ENCODE measurements at places on chromosomes 1 and 21.

DNA sequence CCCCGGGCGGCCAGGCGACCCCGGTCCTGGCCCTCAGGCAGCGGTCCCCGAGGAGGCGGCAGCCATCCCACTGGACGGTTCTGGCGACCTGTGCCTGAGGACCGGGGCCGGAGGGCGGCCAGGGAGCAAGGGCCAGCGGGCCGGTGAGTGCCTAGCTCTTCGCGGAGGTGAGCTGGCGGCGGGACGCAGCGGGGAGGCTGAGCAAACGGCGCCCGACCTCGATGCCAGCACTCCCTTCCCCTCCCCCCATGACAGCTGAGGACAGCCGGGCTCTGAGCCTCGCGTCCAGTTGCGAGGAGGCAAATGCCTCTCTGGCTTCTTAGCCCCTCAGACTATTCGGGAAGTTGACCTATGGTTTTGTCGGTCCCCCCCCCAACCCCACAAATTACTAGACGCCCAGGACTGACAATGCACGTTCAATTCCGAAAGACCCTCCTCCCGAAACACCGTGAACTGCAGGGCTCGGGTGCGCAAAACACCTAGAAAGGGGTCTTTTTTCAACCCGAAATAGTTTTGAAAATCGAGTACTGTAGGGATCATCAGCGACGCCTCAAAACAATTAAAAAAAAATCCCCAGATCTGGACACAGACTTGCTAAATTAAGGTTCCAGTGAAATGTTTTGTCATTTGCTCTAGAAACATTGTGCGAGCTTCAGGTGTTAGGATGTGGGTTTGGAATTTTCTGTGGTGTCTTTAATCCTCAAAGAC, 8.3 kb downstream of the CDKN2C start:
- no peak for DNase-seq

- no peak for DNase-seq
Observed at GRCh38 chr1:216462066-216462775, 39.0 kb upstream of the USH2A start.

- no peak for DNase-seq
Observed at GRCh38 chr1:35461966-35462651, 95.1 kb downstream of the KIAA0319L start.

DNA sequence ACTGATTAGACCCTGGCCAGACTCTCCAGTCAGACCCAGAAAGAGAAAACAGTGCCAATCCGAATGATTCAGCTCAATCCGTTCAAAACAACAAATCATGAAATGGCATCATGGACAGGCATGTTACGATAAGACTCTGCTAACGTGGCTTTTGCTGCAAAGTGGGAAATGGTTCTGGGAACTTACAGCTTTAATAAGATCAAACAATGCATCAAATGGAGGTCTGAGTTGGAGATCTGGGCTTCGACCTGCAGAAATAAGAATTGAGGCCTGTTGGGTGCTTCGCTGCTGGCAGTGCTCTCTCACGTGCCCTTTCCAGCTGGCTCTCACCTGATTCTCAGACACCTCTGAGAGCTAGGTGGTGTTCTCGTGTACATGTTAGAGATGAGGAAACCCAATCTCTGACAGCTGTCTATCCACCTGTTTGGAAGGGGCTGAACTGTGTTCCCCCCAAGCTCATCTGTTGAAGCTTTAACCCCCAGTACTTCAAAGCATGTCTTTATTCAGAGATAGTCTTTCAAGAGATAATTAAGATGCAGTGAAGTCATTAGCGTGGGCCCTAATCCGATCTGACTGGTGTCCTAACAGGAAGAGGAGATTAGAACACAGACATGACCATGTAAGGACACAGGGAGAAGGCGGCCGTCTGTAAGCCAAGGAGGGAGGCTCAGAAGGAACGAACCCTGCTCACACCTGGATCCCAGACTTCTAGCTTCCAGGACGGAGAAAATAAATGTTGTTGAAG, 45.5 kb upstream of the ETS2 start:
- no peak for DNase-seq

GRCh38 chr1:26740023-26740634, 44.3 kb downstream of the ARID1A start:
- no peak for DNase-seq

DNA sequence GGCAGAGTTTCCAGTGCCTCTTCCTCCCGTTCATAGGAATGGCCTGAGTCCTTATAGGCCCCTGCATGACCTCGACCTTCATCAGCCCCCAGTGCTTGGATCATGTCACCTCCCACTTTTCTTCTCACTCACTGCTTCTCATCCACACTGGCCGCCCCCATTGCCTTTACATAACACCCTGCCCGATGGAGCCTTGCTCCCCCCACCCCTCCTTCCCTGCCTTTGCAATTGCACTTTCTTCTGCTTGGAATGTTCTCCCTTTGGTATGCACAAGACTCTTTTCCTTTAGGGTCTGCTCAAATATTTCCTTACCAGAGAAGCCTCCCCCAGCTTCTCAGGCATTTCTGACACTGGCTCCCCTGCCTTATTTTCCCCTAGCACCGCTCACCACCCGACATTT, 125.2 kb upstream of the KCNJ6 start:
- no peak for DNase-seq

DNA sequence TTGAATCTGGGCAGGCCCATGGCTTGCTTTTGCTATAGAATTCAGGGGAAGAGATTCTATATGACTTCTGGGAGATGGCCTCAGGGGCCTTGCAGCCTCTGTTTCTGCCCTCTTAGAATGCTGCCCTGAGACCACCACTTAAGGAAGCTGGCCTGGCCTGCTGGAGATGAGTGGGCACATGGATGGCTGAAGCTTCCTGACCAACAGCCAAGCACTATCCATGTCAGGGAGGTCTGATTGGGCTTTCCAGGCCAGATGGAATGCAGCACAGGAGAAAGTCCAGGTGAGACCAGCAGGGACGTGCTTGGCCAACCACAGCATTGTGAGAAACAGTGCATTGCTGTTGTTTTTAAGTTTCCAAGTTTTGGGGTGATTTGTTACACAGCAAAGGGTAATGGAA, 308.1 kb downstream of the PTPRU start:
- DNase-seq: peak; percentile 24

- DNase-seq: no peak
Observed at GRCh38 chr1:92094595-92094994, 14.4 kb downstream of the BTBD8 start.

All from mesenteric fat pad (tissue), 1 donor.